T-helper 2 cell treated with Interferon-gamma antibody and Interleukin-4, amounts not matched to agents 5 μg/mL and 100 μg/mL, for 36 hours (primary cell): ENCODE measurements at places on chromosomes 7 and 10.

DNA sequence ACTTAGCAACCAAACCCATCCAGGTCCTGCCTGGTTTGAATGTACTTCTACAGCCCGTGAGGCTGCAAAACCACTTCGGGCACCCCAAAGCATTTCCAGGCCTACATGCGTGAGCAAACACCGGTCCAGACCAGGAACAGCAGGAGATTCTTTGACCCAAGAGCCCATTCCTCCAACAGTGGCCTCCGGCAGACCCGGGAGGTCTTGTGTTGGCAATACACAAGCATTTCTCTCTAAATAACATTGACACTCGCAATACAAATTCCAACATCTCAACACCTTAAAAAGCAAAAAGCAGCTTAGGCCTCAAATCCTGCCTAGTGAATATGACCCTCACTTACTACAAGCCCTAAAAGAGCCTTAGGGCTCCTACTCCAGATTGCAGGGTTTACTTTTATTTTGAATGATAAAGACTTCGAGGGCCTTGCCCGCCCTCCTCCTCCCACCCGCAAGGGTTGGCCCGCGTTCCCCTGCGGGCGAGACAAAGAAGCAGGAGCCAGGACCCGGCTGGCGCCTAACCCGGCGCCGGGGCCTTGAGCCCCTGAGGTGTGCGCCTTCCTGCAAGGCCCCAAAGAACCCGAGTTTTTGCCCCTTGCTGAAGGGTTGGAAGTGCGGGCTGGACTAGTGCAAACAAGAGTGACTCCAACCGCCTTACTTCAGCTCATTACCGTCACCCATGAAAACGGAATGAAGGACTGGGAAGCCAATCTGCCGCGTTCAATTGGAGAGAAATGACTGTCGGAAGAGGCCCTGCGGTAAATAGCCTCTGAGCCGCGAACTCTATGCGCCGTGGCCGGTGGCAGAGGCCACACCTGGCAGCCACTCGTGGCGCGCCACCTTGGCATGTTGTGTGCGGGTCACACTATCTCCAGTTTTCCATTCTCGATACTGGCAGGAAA, 3.4 kb upstream of the DLX6 start:
- H3K4me1 ChIP-seq = peaks cover 4% of the 10 kb centered on the region
- DNase-seq = no peak
- H3K27ac ChIP-seq = no peak overlapping the region
- H3K27me3 ChIP-seq = peaks cover 88% of the 10 kb centered on the region
- H3K36me3 ChIP-seq = no peaks in the 10 kb centered on the region

GRCh38 chr7:25840209-25840792, 311.7 kb upstream of the NFE2L3 start:
- H3K27ac ChIP-seq = no peak overlapping the region
- no peak for DNase-seq
- no peaks in the 10 kb centered on the region for H3K4me1 ChIP-seq
- no peaks in the 10 kb centered on the region for H3K36me3 ChIP-seq
- no peak overlapping the region for H3K4me3 ChIP-seq

- H3K27me3 ChIP-seq = peaks cover 43% of the 10 kb centered on the region
- H3K36me3 ChIP-seq = peaks cover 4% of the 10 kb centered on the region
- peak overlapping the region; percentile 79 for H3K27ac ChIP-seq
Observed at GRCh38 chr10:7410301-7410861, 453 bp downstream of the SFMBT2 start.

DNA sequence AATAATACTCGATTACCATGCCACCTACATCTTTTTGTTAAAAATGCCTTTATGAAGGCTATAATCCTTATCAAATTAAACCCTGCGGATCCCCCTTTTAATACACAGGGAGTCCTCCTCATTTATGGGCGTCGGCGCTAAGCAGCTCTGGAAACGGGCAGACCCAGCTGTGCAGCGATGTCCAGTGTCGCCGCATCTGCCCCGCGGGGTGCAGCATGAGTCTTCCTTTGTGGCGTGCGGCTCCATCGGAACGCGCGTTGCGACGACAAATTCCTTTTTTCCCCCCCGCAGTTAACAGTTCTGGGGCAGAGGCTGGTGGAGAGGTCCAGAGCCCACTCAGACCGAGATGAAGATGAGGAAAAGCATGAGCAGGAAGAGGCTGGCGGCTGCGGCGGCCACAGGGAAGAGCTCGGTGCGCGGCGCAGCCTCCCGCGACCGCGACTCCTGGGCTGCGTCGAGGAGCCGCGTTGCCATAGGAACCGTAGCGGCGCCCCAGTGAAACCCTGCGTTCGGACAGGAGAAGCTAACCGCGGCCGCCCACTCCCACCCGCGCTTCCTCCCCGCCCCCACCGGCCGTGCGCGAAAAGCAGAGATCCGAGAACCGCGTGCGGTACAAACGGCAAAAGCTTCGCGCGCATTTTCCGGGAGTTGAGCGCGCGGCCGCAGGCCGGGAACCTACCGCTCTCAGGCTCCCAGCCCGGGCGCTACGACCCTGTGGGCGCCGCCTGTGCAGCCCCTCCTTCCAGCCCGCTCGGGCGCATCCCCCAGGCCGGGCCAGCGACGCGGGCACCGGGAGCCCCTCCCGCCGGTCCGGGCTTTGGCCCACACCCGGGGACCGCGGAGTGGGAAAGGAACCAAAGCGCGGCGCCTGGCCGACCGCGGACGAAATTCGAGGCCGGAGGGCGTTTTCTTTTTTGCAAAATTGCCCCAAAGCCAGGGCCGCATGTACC, 130.6 kb downstream of the SPAG6 start:
- DNase-seq = peak; percentile 47
- H3K27me3 ChIP-seq = peaks cover 63% of the 10 kb centered on the region
- peaks cover 2% of the 10 kb centered on the region for H3K36me3 ChIP-seq
- H3K27ac ChIP-seq = peak overlapping the region; percentile 61

- H3K27ac ChIP-seq = no peak overlapping the region
- no peaks in the 10 kb centered on the region for H3K4me1 ChIP-seq
- DNase-seq = no peak
- H3K4me3 ChIP-seq = no peak overlapping the region
- H3K27me3 ChIP-seq = no peaks in the 10 kb centered on the region
Observed at GRCh38 chr10:114311496-114312209, 72.6 kb downstream of the VWA2 start.

DNA sequence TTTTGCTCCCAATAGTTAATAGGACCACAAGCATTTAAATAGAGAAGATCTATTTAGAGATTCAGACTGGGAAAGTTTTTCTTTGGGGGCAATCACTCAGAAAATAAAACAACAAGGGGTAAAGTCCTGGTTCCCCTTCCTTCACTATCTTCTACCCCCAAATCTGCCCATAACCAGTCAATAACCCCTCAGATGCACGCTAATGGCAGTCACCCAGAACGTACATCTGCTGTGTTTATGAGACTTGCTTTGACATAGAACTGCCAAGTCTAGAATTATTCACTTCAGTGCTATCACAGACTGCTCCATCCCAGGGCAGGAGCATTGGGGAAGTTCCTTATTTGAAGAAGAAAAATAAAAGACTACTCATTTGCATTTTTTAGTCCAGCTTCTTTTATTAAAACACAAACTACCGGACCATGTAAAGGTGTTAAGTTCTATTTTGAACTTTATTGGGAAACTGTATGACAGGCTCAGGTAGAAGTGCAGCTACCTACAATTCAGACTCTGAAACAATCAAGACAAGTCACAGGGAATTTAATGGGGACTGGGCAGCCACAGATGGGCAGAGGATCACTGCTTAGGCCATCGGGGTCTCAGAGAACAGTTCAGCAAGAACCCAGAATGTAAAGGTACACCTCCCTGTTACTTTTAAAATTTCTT, 38.4 kb downstream of the ANK3 start:
- DNase-seq = no peak
- no peak overlapping the region for H3K4me3 ChIP-seq
- H3K4me1 ChIP-seq = no peaks in the 10 kb centered on the region
- H3K27me3 ChIP-seq = no peaks in the 10 kb centered on the region
- no peaks in the 10 kb centered on the region for H3K36me3 ChIP-seq

GRCh38 chr7:94662548-94662947, 6.6 kb upstream of the SGCE start:
- H3K36me3 ChIP-seq = no peaks in the 10 kb centered on the region
- H3K4me1 ChIP-seq = peaks cover 2% of the 10 kb centered on the region
- no peaks in the 10 kb centered on the region for H3K27me3 ChIP-seq
- H3K27ac ChIP-seq = no peak overlapping the region

DNA sequence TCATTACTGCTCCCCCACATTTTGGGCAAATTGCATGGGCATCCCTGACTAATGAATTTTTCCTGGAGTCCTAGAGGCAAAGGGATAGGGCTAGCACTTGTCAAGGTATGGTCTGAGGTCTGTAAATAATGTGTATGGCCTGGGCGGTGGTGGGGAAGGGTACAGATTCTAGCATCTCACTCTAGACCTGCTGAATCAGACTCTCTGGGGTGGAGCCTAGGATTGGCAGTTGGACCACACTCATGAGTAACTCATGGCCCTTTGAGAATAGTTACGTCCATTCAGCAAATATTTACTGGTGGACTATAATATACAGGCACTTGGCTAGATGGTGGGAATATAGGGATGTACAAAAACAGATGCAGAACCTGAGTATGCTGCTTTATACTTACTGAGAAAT, 118.0 kb downstream of the CELF2 start:
- no peak overlapping the region for H3K4me3 ChIP-seq
- no peak overlapping the region for H3K27ac ChIP-seq
- DNase-seq = no peak
- no peaks in the 10 kb centered on the region for H3K36me3 ChIP-seq

- no peak overlapping the region for H3K4me3 ChIP-seq
- no peak overlapping the region for H3K27ac ChIP-seq
- H3K4me1 ChIP-seq = no peaks in the 10 kb centered on the region
- DNase-seq = no peak
- H3K36me3 ChIP-seq = no peaks in the 10 kb centered on the region
- H3K27me3 ChIP-seq = no peaks in the 10 kb centered on the region
Observed at GRCh38 chr7:28865601-28866144, 92.5 kb downstream of the TRIL start.

- no peak overlapping the region for H3K4me3 ChIP-seq
- no peak overlapping the region for H3K27ac ChIP-seq
- H3K4me1 ChIP-seq = peaks cover under 1% of the 10 kb centered on the region
- no peaks in the 10 kb centered on the region for H3K27me3 ChIP-seq
- no peaks in the 10 kb centered on the region for H3K36me3 ChIP-seq
- DNase-seq = no peak
Observed at GRCh38 chr10:33074443-33074842, 116.4 kb upstream of the ITGB1 start.

DNA sequence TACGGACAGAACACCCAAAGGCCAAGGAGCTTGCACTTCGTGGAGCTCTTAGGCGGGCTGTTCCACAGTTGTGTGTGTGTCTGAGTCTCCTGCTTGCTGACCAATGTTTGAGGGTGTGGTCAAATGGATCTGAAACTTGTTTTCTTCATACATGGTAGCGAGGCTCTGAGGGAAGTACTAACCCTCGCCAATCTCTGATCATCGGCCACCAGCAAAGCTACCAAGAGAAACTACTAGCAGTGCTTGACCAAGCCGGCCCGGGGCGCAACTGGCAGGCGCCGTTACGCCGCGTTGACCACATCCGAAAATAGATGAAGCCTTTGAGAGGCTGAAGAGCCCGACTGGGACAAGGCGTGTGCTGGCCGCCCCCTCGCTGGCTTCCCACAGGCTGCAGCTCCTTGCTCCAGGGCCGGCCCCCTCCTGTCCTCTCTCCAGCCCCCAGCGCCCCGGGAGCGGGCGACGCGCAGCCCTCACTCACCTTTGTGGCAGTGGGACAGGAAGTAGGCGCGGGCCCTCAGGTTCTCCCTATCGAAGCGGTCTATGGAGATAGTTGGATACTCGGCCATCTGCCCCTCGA, 384 bp downstream of the DCLRE1C start:
- H3K27ac ChIP-seq = peak overlapping the region; percentile 97
- DNase-seq = peak; percentile 17
- peak overlapping the region; percentile 91 for H3K4me3 ChIP-seq
- H3K36me3 ChIP-seq = peaks cover 31% of the 10 kb centered on the region
- H3K27me3 ChIP-seq = no peaks in the 10 kb centered on the region
- peaks cover 44% of the 10 kb centered on the region for H3K4me1 ChIP-seq

GRCh38 chr7:75809396-75809795, 4.2 kb downstream of the CCL24 start:
- DNase-seq = no peak
- H3K4me1 ChIP-seq = no peaks in the 10 kb centered on the region
- no peaks in the 10 kb centered on the region for H3K36me3 ChIP-seq

DNA sequence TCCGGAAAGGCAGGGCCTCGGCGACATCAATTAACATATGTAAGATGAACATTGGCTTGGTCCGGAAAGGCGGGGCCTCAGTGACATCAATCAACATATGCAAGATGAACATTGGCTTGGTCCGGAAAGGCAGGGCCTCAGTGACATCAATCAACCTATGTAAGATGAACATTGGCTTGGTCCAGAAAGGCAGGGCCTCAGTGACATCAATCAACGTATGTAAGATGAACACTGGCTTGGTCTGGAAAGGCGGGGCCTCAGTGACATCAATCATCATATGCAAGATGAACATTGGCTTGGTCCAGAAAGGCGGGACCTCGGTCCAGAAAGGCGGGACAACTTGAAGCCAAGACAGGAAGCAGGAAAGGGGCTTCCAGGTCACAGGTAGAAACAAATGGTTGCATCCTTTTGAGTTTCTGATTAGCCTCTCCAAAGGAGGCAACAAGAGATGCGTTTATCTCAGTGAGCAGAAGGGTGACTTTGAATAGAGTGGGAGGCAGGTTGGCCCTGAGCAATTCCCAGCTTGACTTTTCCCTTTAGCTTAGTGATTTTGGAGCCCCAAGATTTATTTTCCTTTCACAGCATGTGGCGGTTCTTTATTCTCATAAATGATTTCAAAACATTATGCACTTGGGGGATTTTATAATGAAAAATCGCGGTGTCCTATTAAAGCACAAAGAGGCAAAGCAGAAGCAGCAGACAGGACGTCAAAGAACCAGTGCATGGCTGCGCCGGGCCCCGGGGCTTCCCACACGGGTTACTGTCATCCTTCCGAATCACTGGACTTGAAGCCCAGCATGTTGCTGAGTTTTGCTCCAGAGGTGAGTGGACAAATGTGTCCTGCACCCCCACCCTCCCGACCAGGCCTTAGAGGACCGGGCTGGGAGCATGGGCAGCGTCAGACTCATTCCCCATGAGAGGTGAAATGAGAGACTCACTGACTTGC, 43.1 kb upstream of the EN2 start:
- no peak for DNase-seq
- no peaks in the 10 kb centered on the region for H3K36me3 ChIP-seq
- H3K27me3 ChIP-seq = peaks cover 4% of the 10 kb centered on the region
- H3K27ac ChIP-seq = no peak overlapping the region

GRCh38 chr7:34042406-34042805, 137.1 kb downstream of the BMPER start:
- H3K4me3 ChIP-seq = no peak overlapping the region
- H3K27me3 ChIP-seq = no peaks in the 10 kb centered on the region
- no peaks in the 10 kb centered on the region for H3K4me1 ChIP-seq
- H3K36me3 ChIP-seq = no peaks in the 10 kb centered on the region

DNA sequence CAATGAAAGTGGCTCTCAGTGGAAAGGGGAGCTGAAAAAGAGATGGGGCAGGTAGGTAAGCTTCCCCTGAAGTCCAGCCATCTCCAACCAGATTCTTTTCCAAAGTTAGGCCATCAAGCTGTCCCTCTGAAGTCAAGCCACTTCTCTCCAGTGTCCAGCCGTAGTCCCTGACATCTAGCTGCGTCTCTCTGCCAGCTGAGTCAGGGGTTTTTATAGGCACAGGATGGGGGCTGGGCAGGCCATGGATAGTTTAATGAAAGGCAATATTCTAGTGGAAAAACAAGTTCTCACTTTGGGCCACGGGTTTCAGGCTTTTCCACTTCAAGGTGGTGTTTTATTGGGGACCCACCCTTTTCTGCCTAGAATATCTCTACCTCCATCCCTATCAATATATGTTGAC, 36.8 kb downstream of the AVL9 start:
- no peaks in the 10 kb centered on the region for H3K27me3 ChIP-seq
- peaks cover 2% of the 10 kb centered on the region for H3K4me1 ChIP-seq
- peaks cover 9% of the 10 kb centered on the region for H3K36me3 ChIP-seq

GRCh38 chr10:60817398-60817805, 39.1 kb downstream of the CDK1 start:
- no peaks in the 10 kb centered on the region for H3K36me3 ChIP-seq
- no peak for DNase-seq
- no peak overlapping the region for H3K27ac ChIP-seq
